ENCODE measurements at places on chromosomes 1 and 21.

DNA sequence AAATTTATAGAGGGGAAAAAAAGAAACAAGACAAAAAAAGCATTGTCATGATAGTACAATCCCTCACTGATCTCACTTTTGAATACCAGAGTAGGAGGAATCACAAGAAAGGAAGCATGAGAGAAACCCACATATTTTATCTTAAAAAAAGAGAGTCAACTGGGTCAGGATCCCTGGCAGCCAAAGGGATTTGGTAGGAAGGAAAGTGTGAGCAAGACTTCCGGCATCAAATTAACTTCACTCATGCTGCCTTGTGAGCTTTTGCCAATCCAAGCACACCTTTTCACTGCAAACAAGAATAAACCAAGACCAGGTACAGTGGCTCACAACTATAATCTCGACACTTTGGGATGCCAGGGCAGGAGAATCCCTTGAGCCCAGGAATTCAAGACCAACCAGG, 53.1 kb downstream of the SLC9C2 start:
- no peak for DNase-seq

DNA sequence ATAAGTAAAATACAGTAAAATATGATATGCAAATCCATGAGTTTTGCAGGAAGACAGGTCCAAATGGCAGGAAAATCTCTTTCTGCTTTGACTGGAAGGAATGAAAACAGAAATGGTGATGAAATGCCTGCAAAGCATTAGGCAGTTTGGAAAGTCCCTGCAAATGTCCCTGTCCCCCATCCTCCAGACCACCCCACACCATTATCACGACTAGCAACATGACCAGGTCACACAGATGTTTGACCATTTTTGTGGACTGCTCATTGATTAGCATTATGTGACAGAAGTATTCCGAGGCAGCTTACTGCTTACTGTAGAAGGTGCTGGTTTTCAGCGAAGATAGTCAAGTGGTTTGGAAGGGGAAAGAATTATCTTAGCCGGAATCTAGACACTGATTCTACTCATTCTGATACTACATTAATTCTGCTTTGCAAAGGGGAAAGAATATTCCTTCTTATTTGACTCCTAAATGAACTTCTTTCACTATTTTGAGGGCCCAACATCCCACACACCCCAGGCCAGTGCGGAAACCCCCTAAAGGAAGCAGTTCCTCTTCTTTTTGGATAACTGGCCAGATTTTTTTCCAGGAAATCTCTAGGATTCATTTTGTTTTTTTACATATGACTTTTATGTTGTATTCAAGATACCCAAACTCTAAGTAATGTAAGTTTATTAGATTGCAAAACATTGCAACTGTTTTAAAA, 9.5 kb upstream of the CR2 start:
- DNase-seq: no peak

DNA sequence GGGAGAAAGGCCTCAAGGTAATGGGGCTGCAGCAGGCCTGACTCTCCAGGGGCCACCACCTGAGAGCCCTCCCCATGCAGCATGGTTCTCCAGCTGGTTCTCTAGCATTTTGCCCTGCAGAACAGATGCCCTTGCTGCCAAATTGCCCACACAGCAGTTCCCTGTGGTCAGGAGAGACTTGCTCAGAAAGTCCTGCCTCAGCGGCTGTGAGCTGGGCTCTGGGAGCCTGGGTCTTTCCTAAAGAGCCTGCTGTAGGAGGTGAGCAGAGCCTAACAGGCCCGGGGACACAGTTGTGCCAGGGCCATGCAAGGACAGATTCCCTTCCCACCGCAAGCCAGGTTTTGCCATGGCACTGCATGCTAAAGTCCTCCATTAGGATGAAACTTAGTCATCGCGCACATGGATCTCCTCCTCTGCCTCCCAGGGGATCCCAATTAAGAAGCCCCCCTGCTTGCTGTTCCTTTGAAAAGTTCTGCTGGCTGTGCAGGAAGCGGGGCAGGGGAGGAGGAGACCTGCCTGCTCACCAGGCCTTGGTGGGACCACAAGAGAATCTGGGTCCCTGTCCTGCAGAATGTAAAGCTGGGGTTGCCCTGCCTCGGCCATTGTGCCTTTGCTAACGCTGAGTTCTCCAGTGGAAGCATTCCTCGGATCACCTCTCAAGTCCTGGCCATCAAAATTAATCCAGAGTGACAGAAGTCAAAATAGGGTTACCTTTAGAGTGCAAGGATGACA, 21.4 kb downstream of the TEX35 start:
- DNase-seq: no peak

DNA sequence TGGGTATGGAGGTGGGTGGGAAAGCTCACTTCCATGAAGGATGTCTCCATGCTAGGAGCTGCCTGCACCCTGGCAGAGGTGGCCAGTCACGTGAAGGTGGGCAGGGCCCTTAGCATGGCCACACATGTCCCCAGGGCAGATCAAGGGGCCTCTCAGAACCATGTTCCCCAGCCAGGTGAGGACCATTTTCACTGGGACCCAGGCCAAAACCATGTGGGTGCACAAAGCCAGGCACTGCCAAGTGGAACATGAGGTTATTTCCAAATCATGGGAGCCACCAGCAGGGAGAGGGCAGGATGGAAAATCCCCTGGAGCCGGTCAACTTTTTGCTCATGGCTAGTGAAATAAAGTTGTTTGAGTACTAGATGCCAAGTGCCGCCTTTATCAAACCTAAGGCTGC, 9.7 kb downstream of the ZNF692 start:
- DNase-seq: no peak

DNA sequence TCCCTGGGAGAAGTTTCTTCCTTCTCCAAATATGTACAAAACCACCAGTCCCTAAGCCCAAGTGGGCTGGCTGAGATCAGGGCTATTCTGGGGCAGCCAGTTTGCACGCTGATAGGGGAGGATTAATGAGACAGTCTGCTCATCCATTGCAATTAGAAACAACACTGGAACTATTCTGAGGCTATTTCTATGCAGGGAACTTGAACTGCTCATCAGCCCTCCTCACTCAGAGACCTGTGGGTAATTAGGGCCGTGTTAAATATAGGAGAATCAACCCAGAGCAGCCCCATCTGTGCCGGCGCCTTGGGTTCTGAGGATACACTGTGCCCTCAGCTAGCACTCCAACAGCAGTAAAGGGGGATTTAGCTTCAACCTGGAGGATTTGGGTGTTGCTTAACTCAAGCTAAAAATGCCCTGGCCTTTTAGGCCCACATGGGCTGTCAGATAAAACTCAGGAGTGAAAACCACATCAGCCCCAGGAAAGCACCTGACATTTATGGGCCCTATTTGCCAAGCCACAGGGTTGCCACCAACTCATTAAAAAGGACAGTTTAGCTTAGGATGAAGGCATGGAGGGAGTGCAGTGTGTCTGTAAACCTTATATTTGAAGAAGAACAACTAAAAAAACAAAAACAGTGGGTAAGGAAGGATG, 53.9 kb downstream of the DUSP10 start:
- DNase-seq: no peak

DNA sequence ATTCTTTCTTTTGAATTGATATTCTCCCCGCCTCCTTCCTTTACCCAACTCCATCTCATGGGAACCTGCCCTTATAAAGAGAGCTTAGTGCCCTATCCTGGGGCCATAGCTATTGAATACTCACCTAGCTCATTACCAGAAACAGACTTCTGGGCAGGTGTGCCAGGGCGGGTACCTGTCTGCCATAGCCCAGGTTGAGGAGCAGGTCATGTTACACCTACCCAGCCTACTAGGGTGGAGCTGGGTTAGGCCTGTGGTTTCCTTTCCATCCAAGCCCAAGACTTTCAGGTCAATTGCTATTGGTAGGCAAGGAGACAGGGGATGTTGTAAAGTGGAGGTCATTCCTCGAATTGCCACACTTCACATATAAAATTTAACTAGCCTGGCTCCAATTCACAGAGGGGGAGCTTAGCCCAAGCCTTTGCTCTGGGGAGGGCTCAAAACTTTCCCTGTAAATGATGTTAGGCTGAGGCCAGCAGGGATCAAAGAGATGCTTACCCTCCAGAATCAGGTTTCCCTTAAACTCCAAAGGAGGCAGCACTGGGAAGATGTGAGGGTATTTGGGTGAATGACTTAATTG, 87.1 kb upstream of the IPO9 start:
- no peak for DNase-seq

GRCh38 chr21:33897739-33898138, 17.9 kb downstream of the ATP5PO start:
- DNase-seq: no peak

DNA sequence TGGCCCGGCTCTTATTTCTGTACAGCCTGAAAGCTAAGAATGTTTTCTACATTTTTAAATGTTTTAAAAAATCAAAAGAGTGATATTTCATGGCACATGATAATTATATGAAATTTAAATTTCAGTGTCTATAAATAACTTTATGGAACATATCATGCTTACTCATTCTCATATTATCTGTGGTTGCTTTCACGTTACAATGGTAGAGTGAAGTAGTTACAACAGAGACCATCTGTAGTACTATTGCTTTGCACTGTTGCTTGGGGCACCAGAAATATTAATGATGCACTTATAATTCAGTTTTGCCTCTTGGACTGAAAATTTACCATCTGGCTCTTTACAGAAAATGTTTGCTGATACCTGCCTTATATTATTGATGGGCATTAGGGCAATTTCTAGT, 481.6 kb downstream of the PLPP3 start:
- no peak for DNase-seq

DNA sequence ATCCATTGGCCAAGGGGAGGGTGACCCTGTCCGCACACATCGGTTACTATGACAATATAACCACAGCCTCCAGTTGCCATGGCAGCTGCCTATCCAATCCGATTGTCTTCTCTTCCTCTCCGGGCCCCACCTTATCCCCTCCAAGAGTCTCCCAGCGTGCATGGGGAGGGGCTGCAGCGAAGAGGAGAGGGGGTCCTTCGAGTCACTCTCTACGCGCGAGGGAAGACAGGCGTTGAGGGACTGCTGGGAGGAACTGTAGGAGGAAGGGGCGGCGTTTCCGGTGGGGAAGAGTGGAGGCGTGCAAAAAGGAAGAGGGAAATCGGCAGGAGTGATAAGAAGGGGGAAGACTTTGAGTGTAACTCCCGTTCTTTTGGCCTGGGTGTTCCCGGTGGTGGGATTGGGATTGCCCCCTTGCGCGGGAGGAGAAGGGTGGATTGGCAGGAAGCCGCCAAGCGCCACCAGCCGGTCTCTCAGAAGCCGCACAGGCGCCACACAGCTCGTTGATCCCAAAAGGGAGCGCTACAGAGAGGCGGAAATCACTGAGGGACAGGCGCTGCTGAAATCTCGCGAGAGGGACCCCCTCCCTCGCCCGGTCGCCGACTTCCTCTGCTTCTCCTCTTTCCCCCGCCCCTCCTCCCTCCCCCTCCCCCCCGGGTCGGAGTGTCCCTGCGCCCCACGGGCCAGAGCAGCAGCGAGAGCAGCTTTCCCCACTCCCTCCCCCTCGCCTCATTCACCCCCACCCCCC, 384 bp upstream of the SMG7 start:
- peak; percentile 98 for DNase-seq

- no peak for DNase-seq
These were observed 17.2 kb upstream of the BEND5 start for GRCh38 chr1:48793863-48794262.

Measured in right lung (tissue), 10 donors.